Activated CD8-positive, alpha-beta memory T cell treated with anti-CD3 and anti-CD28 coated beads for 36 hours (primary cell): ENCODE measurements at places on chromosomes 4 and X. TPM values are rescaled to one million over a fixed set of nuclear protein-coding genes. Genes with fewer than 3 reads are reported as not detected.

The PNMA6A gene
- total RNA-seq = 1.2 TPM

The MAGEC3 gene
- total RNA-seq = not detected

The FGG gene
- total RNA-seq = not detected

The ASB12 gene
- total RNA-seq = 0.15 TPM

The FGF5 gene
- not detected for total RNA-seq

The PHEX gene
- total RNA-seq = 32.6 TPM
